ENCODE measurements at places on chromosomes 1 and 21.

DNA sequence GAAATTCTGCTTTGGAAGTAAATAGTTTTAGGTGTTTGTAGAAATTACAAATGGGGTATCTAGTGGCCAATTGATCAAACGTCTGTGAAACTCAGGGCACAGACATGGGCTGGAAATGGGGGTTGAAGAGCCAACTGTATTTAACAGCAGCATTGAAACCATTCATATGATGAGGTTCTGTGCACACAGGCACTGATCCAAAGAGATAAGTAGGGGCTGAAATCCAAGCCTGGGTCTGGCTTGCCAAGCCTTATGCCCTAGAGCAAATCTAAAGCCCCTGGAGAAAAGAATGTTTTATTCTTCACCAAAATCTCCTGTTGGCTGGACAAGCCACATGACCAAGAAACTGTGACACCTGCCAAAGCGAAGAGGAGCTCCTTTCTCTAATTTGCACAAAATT lies 67.6 kb upstream of the ST6GALNAC5 start:
- no peak for DNase-seq

GRCh38 chr1:197249324-197249723 lies 18.7 kb upstream of the CRB1 start:
- DNase-seq = no peak

- peak; percentile 18 for DNase-seq
Observed at GRCh38 chr1:7042322-7043190, 257.3 kb downstream of the CAMTA1 start.

- no peak for DNase-seq
Observed at GRCh38 chr1:106047210-106047609, 1009.3 kb upstream of the PRMT6 start.

Data from GM18507 (cell line).